NCI-H2081 treated with DMSO at 0.1 percent for 48 hours (cell line): ENCODE measurements at places on chromosomes 2 and 18.

DNA sequence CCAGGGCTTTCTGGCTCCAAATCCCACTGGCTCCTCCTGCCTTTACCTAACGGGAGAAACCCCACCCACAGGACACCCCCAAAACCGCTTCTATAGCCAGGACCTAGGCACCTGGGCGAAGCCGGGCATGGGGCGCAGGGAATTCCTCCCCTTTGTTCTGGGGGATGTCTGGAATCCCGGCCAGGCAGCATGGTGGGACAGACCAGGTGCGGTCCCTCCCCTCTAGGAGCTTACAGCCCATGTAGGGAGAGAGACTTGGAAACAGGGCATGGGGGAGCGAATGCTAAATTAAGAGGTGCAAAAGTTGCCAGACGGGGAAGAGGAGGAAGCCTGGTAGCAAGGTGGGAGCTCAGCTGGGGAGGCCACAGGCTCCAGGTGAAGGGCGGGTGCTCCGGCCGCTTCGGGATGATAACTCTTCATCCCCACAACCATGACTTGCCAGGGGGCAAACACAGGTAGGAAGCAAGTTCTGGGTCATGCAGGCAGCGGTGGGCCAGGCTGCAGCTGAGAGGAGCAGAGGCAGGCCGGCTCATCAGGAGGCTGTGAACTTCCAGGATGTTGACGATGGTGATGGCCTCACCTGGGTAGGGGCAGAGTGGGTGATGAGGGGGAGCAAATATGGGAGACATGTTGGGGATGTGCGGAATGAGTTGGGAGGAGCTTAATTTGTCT, 1.3 kb downstream of the TMEM37 start:
- DNase-seq: no peak

DNA sequence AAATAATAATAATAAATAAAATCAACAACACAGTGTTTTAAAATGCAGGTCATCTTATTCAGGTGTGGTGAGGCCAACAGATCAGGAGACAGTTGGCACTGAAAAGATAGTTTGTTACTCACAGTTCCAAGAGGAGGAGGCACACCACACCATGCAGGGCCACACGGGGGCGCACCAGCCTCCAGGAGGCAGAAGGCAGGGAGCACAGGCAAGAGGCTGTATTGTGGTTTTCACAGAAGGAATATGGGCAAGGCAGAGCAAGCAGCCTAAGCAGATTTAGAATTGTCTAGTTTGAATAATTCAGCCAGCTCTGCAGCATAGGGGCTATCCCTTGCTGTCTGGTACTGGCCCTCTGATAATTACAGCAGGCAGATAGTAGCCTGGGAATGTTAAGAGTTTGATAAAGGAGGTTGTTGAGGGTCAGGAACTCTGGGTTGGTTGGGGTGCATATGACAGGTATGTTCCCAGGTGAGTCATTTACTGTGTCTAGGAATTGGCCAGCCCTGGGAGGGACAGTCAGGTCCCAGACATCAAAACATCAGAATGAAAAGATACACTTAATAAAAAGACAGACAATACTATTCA, 31.3 kb downstream of the KIAA2012 start:
- no peak for DNase-seq

- DNase-seq: no peak
Measured at GRCh38 chr2:190156530-190157212, 94.1 kb upstream of the MSTN start.

GRCh38 chr2:73897934-73898333, 5.1 kb downstream of the ACTG2 start:
- DNase-seq: no peak

- no peak for DNase-seq
Measured at GRCh38 chr2:183093857-183094657, 15.5 kb downstream of the DUSP19 start.

- no peak for DNase-seq
Measured at GRCh38 chr2:19435815-19436214, 77.4 kb upstream of the OSR1 start.

DNA sequence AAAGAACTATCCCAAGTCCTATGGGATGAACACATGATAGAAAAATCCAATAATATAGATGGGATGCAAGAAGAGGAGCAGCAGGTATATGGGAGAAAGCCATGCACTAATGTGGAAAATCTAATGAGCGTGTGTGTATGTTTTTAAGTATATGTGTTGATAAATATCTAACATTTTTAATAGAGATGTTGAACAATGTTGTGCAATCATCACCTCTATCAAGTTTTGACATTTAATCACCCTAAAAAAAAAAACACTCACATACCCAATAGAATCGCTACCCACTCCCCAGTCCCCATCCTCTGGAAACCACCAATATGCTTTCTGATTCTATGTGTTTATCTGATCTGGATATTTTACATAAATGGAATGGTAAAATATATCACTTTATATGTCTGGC, 983.7 kb downstream of the SUCLG1 start:
- no peak for DNase-seq

- DNase-seq: no peak
Measured at GRCh38 chr18:50507120-50507590, 52.7 kb upstream of the MAPK4 start.

DNA sequence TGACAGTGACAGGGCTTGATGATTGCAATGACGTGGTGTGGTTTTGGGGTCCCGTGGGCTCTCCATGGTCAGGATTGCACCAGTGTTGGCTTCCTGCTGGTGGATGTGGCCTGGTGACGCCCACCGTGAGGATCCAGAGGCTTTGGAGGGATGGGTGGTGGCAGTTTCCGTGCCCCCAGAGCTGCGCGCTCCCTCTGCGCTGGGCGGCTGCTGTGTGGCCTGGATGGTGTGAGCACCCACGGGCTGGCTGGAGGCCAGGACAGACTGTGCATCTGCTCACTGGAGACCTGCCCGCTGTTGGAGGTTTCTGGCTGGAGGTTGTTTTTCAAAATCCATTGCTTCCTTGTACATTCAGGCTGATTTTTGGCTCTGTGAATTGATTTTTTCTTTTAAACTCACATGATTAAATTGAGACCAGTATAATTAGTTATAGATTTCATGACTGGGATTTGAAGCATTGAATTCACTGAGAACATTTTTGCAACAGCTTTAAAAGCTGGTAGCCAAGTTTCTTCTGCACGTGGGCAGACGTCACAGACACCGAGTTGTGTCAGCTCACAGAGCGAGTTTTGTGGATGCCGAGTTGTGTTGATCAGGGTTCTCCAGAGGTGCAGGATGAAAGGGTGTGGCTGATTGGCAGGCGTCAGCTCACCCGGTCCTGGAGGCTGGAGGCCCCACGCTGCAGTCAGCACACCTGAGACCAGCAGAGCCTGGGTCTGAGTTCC, 72.7 kb downstream of the KCNG2 start:
- no peak for DNase-seq

GRCh38 chr18:38525039-38525438, 959.4 kb upstream of the CELF4 start:
- DNase-seq: no peak

- DNase-seq: no peak
Measured at GRCh38 chr2:197285361-197285760, 25.2 kb downstream of the ANKRD44 start.

DNA sequence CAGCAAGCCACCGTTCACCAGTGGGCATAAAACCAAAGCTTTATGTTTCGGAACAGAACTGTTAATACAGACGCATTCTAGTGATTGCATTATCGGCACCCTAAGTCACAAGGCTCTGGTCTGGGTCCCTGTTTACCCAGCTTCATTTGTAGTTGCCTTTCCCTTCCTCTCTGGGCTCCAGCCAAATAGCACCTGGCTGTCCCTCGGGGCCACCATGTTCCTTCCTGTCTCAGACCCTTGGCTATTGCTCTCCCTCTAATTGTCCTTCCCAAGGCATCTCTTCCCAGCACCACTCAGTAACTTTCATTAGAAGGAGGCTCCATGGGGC, 75.3 kb downstream of the SDC1 start:
- no peak for DNase-seq
